ENCODE measurements at places on chromosomes 3 and 15.

DNA sequence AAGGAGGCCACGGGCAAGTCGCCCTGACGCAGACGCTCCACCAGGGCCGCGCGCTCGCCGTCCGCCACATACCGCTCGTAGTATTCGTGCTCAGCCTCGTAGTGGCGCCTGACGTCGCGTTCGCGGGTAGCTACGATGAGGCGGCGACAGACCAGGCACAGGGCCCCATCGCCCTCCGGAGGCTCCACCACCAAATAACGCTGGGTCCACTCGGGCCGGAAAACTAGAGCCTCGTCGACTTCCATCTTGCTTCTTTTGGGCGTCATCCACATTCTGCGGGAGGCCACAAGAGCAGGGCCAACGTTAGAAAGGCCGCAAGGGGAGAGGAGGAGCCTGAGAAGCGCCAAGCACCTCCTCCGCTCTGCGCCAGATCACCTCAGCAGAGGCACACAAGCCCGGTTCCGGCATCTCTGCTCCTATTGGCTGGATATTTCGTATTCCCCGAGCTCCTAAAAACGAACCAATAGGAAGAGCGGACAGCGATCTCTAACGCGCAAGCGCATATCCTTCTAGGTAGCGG, at the start of gene EPM2AIP1:
Gene EPM2AIP1, minus strand, starts transcription at position 326 of the 520 bp plus-strand sequence. Its CDS starts 54 bp downstream, at position 272.
- DNase-seq = no peak

DNA sequence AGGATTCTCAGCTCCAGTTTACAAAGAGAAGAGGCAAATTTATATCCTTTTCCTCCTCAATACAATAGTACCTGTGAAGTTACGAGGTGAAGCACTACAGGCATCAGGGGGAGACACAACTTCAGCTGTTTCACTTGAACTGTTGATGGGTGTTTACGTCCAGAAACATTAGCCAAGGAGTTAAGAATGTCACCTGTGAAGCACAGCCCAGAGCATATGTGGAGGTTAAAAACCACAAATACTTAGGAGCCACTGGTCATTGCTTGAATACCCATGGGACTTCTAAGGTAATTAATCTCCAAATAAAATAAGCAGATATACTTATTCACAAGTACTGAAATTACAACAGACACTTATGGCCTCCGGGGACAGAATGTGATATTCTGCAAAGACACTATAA, 246.5 kb downstream of the ULK4 start:
- DNase-seq = no peak

GRCh38 chr3:25620493-25620892, 44.2 kb downstream of the TOP2B start:
- DNase-seq = no peak

GRCh38 chr15:94322141-94322540, 90.8 kb downstream of the MCTP2 start:
- no peak for DNase-seq

- no peak for DNase-seq
Measured at GRCh38 chr15:69885173-69885955, 212.4 kb downstream of the TLE3 start.

GRCh38 chr3:104472221-104472620, 894.5 kb upstream of the ALCAM start:
- no peak for DNase-seq

- no peak for DNase-seq
Measured at GRCh38 chr3:157523814-157524213, 20.6 kb upstream of the VEPH1 start.

DNA sequence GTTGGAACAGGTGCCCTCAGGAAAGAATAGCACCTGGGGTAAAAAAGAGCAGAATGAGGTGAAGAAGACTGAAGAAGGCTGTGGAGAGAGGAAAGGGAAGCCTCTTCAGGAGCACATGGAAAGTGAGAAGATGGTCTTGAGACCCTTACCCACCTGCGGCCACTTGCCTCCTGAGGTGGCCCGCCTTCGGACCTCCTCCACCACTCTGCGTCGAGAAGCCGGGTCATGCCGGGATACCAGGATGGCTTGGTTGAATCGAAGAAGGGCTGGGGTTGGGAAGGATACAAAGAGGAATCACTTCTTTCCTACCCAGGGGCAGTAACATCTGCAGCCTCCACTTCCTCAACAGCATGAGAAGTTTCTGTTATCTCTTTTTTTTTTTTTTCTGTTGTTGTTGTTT, 3.0 kb downstream of the LPCAT4 start:
- no peak for DNase-seq

GRCh38 chr3:159643406-159643805, 345.2 kb upstream of the IL12A start:
- DNase-seq = no peak

- DNase-seq = no peak
Measured at GRCh38 chr15:85897895-85898717, 103.4 kb upstream of the KLHL25 start.

- no peak for DNase-seq
Measured at GRCh38 chr3:117836296-117836695, 1126.7 kb downstream of the TUSC7 start.

DNA sequence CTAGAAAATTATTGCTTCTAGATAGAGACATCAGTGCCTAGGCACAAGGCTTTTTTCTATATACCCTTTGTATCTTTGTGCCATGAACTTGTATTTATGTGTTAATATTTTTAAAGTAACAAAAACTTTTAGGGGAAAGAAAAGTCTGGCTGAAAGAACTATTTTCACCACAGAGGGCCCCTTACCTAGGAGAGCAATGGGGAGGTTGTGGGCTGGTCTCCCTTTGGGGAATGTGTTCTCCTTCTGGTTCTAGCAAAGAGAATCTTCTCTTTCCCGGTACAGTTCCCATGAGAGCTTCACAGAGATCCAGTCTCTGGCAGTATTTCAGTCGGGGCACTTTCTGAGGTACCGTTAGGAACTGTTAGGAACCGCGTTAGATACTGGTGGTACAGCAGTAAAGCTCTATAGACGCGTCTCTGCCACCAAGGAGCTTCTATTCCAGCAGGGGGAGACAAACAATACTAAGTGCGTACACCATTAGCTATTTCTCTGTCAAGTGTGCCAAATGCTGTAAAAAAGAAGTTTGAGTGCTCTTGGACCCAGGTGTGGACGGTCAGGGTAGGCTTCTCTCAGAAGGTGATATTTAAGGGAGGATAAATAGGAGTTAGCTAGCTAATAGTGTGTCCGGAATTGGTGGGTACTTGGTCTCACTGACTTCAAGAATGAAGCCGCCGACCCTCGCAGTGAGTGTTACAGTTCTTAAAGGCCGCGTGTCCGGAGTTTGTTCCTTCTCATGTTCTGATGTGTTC, 4.6 kb upstream of the EPB42 start:
- peak; percentile 12 for DNase-seq

- DNase-seq = no peak
Measured at GRCh38 chr15:38028869-38029268, 94.4 kb downstream of the TMCO5A start.

DNA sequence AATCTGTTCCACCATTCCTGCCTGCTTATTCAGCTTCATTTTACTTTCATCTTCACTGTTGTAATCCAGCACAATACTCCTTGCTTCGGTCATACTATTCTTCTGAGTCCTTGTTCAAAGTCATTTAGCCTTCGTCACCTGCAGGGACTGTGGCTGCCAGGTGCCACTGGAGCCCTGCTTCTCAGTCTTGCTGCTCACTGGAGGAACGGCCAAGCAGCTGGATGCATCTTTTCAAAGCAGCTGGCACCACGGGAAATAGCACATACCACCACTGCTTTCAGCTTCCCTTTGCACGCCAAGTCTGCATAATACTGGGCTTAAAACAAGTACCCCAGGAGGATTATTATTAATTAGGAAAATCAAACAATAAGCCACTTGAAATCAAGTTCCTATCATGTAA, 287.6 kb downstream of the BCHE start:
- no peak for DNase-seq

DNA sequence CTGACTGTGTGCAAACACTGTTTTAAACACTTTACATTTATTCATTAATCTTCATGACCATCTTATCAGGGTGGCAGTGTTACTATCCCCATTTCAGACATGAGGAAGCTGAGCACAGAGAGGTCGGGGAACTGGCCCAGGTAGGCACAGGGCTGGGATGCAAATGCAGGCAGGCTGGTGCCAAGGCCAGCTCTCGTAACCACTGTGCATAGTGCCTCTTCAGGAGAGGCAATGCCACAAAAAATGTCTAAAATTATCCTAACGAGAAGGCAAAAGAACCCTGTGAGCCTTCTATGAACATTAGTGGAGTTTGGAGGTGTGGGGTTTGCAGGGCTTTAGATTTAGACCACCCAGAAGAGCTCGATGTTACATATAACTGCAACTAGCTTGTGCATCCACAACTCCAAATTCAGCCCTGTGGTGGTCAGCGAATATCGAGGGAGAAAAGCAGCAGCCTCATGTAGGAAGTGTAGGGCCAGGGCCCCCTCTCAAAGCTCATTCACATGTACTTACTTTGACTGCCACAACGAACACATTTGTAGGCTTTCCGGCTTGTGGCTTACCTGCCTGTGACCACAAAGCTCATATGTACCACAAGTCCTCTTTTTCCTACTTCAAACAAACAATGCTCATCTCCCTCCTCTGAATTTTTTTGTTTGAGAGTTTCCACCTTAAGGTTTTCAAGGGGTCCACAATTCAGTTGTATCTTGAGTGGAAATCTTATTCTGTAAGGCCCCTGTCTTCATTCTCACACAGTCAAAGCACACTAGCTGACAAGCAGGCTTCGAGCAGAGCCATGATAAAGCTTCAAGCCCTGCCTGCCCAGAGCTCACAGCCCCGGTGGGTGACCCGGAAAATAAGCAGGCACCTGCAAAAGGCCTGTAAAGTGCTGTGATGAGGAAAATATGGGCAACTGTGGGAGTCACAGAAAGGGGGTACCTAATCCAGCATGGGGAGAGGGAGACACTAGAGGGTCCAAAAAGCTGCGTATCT, 722.9 kb upstream of the CFAP20DC start:
- DNase-seq = no peak

DNA sequence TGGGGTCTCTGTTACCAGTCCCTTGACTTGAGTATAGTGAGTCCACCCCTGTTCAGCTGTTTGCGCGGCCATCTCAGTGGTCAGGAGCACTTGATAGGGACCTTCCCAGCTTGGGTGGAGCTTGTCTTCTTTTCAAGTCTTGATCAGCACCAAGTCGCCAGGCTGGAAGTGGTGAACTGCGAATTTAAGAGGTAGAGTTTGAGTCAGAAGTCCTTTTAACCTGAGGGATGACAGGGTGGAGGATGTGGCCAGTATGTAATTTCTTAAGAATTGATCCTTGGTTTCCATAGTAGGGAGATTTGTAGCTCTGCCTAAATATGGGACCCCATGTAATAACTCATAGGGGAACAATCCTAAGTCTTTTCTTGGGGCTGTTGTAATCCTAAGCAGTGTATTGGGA, 86.3 kb upstream of the XCR1 start:
- no peak for DNase-seq

DNA sequence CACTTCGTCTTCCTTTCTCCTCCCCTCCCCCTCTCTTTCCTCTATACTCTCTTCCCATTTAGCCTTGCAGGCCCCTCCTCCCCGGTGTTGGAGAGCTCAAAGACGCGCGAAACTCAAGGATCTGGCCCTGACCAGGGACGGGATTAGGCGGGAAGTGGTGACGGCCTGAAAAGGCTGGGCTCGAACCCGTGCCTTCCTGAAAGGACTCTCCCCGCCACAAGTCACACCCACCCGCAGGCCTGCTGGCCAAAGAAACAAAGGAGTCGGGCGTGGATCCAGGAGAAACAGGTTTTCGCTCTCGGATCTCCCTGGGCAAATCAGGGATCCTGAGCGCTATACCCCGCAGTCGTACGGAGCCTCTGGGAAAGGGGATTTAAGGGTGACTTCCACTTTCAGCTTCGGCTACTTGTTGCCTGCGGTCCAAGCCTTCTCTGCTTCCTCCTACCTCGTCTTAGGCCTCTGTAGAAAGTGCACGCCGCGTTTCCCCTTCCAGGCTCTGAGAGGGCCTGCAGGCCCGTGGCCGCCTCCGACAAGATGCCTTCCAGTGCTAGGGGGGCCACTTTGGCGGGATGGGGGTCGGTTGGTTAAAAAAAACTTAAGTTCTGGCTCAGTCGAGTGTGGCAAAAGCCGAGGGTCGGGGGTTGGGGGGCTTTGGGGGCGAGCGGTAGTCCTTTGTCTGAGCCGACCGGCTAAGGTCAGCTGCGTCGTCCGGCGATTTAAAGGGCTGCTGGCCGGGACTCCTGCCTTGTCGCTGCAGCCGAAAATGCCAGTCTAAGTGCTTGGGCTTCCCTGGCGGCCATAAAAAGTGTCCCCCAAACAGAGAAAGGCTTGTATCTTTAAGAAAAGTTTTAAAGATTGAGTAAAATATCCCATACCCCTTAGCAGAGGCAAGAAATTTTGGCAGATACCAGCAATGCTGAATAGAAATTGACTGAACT, 8.2 kb downstream of the ZIC4 start:
- no peak for DNase-seq

- DNase-seq = no peak
Measured at GRCh38 chr15:89494031-89494430, 2.4 kb downstream of the RHCG start.

- no peak for DNase-seq
Measured at GRCh38 chr3:177451301-177451750, 254.0 kb upstream of the TBL1XR1 start.

- no peak for DNase-seq
Measured at GRCh38 chr15:62857411-62857853, 185.1 kb upstream of the TPM1 start.

DNA sequence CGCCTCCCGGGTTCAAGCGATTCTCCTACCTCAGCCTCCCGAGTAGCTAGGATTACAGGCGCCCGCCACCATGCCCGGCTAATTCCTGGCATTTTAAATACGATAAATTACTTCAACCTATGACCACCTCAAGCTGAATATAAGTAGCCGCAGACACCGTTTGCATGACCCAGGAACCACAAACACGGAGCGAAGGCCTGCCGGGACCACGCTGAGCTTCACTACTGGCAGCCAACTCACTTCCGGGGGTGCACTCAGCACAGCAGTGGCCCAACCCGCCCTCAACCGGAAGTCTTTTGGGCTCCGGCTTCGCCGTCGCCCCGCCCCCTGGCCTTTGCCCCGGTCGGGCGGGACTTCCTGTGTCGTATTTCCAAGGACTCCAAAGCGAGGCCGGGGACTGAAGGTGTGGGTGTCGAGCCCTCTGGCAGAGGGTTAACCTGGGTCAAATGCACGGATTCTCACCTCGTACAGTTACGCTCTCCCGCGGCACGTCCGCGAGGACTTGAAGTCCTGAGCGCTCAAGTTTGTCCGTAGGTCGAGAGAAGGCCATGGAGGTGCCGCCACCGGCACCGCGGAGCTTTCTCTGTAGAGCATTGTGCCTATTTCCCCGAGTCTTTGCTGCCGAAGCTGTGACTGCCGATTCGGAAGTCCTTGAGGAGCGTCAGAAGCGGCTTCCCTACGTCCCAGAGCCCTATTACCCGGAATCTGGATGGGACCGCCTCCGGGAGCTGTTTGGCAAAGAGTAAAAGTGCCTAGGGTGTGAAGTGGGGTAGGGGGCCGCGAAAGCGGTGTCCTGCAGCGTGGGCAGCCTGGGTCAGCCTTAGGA, at the start of gene TIMMDC1:
Gene TIMMDC1, plus strand, starts transcription at position 362 of the 826 bp plus-strand sequence. Its CDS starts 187 bp downstream, at position 549.
- DNase-seq = peak; percentile 96

- DNase-seq = no peak
Measured at GRCh38 chr3:191360620-191361019, 30.3 kb upstream of the UTS2B start.

- no peak for DNase-seq
Measured at GRCh38 chr3:142467768-142468167, 19.9 kb upstream of the XRN1 start.

All from SW 1271 (cell line).